Stimulated activated CD8-positive, alpha-beta memory T cell treated with anti-CD3 and anti-CD28 coated beads, Interleukin-15, amount 100 ng/mL, for 48 hours (primary cell): ENCODE measurements at places on chromosomes 6 and 20.

DNA sequence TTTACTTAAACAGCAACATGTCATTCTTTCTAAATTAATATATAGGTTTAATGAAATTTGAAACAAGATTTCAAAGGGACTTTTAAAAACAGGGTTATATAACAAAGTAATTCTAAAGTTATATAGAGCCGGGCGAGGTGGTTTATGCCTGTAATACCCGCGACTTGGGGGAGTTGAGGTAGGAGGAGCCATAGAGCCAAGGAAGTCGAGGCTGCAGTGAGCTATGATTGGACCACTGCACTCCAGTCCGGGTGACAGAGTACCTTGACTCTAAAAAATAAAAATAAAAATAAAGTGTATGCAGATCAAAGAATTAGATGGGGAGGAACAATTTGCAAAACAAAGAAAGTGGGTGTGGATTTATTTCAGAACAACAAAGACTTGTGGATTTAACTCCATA is 151.1 kb upstream of the GLP1R start:
- no peak for DNase-seq

GRCh38 chr6:155116571-155116910 is 121.4 kb downstream of the TIAM2 start:
- no peak for DNase-seq

DNA sequence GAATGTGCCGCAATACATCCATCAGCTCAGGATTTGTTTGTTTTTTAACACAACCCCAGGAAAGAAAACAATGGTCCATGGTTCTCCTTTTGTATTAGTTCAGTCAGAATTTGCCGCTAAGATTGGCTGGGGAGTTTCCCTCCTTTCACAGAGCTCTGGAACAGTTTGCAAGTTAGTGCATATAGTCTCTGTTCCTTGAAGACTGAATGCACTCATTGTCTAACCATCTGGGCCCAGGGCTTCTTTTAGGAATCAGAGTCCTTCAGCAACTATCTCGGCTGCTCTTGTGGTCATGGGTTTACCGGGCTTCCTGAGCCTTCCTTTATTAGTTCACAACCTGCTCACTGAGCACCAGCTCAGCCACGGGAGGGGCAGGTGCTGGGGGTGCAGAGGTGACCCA is 121.3 kb downstream of the SLC23A2 start:
- no peak for DNase-seq

GRCh38 chr20:47765691-47766594 is 19.3 kb downstream of the SULF2 start:
- no peak for DNase-seq

GRCh38 chr6:100613656-100614055 is 148.9 kb upstream of the SIM1 start:
- DNase-seq: no peak

GRCh38 chr20:47957135-47957534 is 171.9 kb upstream of the SULF2 start:
- DNase-seq: no peak

GRCh38 chr20:41621971-41622370 is 3.8 kb upstream of the CHD6 start:
- DNase-seq: no peak

- DNase-seq: no peak
Measured at GRCh38 chr20:43961116-43961515, 46.5 kb downstream of the TOX2 start.
